ENCODE measurements at places on chromosomes 13 and 19. TPM values are rescaled to one million over a fixed set of nuclear protein-coding genes. Genes with fewer than 3 reads are reported as not detected.

GRIN2D gene
- 1.2 TPM for total RNA-seq

ZNF99 gene
- not detected for total RNA-seq

LCP1 gene
- not detected for total RNA-seq

MBD3L2B gene
- not detected for total RNA-seq

DNAJB1 gene
- 80.0 TPM for total RNA-seq

TNFRSF19 gene
- 1.6 TPM for total RNA-seq

FCER2 gene
- total RNA-seq, result not detected

PRODH2 gene
- total RNA-seq, result not detected

NUMBL gene
- total RNA-seq, result 63.2 TPM

FAM124A gene
- total RNA-seq, result 1.8 TPM

C5AR1 gene
- 0.65 TPM for total RNA-seq

ASPDH gene
- total RNA-seq, result not detected
